Neural progenitor cell (in vitro differentiated cells): ENCODE measurements at places on chromosomes 7 and 10. TPM values are rescaled to one million over a fixed set of nuclear protein-coding genes. Genes with fewer than 3 reads are reported as not detected.

GRCh38 chr7:116552602-116553001, 27.8 kb downstream of the CAV1 start:
- DNase-seq = no peak

GRCh38 chr7:111730476-111731300, 168.4 kb upstream of the IMMP2L start:
- peak; percentile 66 for DNase-seq

Gene PRF1
- not detected in 2 replicates for total RNA-seq

GRCh38 chr7:144579687-144580086, 176.2 kb upstream of the NOBOX start:
- DNase-seq = peak; percentile 3

Gene SAMD9
- not detected in 2 replicates for total RNA-seq

Gene ANKRD61
- total RNA-seq = 0.46 TPM in 1 of 2 replicates, not detected in the other

DNA sequence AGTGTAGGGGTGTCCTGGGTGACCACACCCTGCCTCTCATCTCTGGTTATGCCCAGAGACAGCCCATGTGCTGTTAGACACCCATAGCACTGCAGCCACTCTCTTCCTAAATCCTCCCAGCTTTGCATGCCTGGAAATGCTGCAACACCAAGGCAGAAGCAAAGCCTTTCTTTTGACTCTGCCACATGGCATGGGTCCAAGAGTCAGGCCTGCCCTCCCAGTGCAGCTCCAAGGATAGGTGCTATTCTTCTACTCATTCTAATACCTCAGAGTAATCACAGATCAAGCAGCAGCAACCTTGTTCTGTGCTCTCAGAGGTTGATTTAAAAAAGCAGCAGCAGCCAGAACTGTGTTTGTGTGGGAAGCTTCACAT, 23.4 kb downstream of the FRMPD2 start:
- DNase-seq = no peak

- no peak for DNase-seq
Observed at GRCh38 chr7:93373537-93373936, 141.4 kb downstream of the VPS50 start.

Gene CTNNA3
- 11.3 and 12.9 TPM in 2 replicates for total RNA-seq

DNA sequence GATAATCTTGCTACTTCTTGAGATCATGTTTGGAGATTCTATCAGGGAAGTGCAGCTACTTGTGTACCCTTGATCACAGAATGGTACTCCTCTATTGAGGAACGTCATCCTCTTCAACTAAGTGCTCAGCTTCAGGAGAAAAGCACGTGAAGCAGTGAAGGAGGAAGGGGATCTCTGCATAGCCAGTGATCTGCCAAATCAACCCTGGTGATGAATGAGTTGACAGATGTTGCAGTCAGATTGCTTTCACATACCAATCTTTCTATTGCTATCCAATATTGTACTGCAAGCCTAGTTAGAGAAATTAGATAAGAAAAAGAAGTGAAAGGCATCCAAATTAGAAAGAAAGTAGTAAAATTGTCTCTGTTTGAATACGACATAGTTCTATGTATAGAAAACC, 309.4 kb downstream of the TWIST1 start:
- no peak for DNase-seq

Gene AKR1C2
- total RNA-seq = 1.8 and 4.7 TPM in 2 replicates

DNA sequence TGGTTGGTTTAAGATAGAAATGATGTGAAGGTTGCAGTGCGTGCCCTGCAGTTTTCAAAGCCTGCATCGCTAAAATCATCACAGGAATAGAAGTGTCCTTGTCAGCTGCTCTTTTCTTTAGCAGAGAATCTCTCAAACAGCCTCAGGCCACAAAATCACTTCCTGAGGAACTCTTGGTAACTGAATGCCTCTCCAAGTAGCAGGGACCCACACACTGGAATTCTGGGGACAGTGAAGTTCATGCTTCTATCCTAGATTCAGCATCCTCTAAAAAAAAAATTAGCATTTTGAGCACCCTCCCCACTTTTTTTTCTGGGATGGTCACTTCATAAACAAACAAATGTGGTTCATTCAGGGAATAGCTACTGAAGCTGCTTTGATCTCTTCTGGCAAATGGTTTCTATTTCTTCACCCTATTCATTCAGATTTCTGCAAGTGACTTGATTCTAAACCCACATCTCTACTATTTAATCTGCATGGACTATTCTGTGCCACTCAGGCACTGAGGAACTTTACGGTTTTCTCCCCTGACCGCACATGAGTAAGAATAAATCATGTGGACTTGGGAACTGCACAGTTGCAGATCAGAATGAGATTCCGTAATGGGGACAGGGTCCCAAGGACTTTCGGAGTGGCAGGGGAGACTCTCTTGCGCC, 306.9 kb downstream of the FRMD4A start:
- DNase-seq = no peak

Gene WIPF3
- 5.2 and 5.5 TPM in 2 replicates for total RNA-seq

Gene SPDYE11
- total RNA-seq = not detected in 2 replicates

GRCh38 chr10:103451831-103452505, at the start of gene CALHM2:
Gene CALHM2 (minus strand): TSS chr10:103452370. CDS start chr10:103449941, 2,429 bp downstream.
- DNase-seq = peak; percentile 62

DNA sequence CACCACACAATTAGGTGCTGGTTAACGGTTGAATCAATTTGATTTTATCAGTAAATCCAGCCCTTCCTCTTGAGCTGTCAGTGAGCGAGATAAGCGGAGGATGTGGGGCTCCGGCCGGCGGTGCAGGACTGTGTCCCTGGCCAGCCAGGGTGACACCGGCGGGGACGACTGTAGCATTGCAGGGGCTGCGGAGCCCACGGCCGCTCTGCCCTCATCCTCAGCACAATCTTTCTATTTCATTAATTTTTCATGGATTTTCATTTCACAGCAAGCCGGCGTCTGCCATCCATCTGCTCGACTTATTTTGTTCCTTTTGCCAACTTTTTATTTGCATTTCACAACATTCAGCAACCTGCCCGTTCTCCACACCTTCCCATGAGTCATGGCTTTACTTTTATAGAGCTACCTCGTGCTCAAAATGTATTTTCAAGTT, 4.7 kb downstream of the ADARB2 start:
- DNase-seq = no peak

Gene CCL24
- not detected in 2 replicates for total RNA-seq

GRCh38 chr7:126150278-126150958, 1102.3 kb downstream of the GRM8 start:
- no peak for DNase-seq

Gene ZP3
- total RNA-seq = 1.7 TPM in 1 of 2 replicates, not detected in the other

Gene SFTPA1
- total RNA-seq = not detected in 2 replicates

Gene SOSTDC1
- 1.9 TPM in 2 replicates for total RNA-seq

GRCh38 chr7:35596061-35596460, 98.9 kb downstream of the HERPUD2 start:
- DNase-seq = no peak

Gene EMX2
- 9.5 and 22.7 TPM in 2 replicates for total RNA-seq

DNA sequence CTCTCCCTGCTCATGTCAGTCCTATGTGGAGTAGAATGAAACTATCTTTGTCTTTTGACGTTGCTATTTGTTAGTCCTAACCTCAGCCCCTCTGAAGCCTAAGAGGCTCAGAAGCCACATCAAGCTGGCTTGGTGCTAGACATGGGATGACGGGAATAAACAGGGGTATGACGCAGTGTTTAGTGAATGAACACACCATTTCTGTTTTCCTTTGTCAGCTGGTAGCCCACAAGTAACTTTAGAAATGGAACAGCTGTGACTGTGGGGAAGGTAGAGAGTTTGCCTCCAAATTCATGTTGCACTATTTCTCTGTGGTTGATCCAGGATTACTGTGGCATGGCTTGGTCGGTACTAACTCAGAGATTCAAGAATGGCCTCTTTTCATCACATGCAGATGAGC, 31.3 kb downstream of the COX15 start:
- DNase-seq = no peak

DNA sequence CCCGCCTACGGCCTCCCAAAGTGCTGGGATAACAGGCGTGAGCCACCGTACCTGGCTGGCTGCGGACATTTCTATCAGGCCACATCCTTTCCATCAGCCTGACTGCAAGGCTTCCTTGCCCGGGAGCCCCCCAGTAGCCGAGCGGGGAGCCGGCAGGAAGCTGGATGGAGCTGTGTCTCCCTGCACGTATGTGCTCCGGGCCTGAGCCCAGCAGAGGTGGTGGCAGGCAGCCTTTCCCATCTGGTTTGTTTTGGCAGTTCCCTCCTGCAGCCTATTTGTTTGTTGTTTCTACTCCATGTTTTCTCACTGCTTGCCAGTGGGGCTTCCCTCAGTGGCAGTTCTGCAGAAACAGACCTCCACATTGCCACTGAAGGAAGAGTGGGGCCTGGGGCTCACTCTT, 5.4 kb downstream of the POP7 start:
- no peak for DNase-seq

GRCh38 chr7:30253796-30254165, 30.6 kb upstream of the ZNRF2 start:
- DNase-seq = no peak

Gene MYO3A
- 0.09 and 0.46 TPM in 2 replicates for total RNA-seq

DNA sequence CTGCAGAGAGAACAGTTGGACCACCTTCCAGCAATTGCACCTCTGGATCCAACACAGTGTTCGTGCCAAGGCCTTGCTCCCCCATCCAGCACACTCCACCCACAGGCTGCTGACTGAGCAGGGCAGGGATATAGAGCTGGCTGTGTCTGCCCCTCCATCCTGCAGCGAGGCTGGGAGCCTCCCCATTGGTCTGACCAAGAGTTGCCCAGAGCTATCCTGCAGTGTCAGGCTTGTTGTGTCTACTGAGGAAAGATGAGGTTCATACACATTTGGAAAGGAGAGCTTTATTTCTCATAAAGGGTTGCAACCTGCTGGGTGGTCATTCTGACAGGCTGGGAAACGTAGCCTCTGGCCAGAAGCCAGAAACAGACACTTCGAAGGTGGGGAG, 27.1 kb downstream of the PRF1 start:
- DNase-seq = no peak

DNA sequence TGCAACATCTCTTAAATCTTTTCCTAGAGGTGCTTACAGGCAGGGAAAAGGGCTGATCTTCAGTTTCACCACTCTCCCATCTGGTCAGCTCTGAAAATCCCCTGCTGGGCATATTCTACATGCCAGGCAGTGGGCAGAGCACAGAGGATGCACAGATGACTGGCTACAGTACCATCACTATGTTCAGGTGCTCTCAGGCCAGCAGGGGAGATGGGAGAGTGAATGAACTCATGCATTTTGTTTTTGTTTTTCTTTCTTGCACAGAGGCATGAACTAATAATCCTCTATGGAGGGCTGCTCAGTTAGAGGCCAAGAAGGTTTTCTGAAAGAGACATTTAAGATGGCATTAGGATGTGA, 19.3 kb downstream of the ELMO1 start:
- no peak for DNase-seq

DNA sequence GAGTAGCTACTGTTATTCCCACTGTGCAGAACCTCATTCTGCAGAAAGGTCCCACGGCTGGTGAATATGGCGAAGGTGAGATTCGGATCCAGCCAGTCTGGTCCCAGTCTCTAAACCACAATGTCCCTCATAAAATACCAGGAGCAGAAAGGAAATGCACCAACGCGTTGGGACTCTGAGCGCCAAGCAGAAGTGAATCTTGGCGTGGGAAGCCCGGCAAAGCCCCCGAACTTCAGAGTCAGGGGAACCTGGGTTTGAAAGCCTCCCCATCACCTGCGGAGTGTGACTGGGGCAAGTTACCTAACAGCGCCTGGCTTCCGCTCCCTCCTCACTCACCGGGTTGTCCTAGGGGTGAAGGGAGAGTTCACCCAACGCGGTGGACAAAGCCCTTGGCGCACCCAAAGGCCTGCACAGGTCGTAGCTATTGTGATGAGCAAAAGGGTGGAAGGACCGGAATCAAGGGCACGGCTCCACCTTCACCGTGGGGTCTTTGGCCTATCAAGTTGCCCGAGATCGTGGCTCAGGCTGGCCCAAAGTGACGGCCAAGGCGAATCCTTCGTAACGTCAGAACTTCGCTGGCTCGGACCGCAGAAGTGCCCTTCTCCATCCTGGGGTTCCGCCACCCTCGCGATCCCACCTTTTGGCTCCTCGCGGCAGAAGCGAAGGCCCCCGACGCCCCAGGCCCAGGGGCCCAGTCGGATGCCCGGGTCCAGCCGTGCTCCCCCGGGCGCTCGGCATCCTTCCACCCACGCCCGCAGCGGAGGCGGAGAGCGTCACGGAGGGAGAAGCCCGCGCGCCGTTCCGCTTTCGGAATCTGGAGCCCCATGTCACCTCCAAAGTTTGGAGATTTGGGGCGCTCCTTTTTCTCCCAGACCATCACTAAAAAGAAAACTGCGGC, 811 bp downstream of the RGS10 start:
- DNase-seq = no peak

GRCh38 chr10:59036311-59037017, 140.0 kb upstream of the PHYHIPL start:
- DNase-seq = no peak

DNA sequence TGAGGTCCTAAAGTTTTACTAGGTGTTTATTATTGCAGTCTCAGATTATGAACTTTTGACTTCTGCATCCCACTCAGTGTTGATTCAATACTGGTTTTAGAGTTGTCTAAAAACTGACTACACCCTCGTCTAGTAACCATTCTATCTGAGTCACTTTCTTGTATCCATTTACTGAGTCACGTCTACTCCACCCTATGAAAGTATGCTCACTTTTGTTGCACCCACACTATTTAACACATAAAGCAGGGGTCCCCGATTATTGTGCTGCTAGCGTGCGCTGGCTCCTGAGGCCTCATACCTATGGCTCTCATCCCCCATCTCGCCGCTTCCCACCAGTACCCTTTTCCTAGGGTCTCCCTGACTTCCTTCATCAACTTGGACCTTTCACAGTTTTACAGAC, 2.0 kb downstream of the SAMD9 start:
- DNase-seq = no peak

- peak; percentile 60 for DNase-seq
Observed at GRCh38 chr7:82335927-82336326, 107.7 kb downstream of the CACNA2D1 start.

Gene NUTM2E
- 0.07 and 0.09 TPM in 2 replicates for total RNA-seq

- no peak for DNase-seq
Observed at GRCh38 chr10:66277481-66277880, 648.4 kb upstream of the LRRTM3 start.

Gene TMEM209
- total RNA-seq = 33.1 and 38.9 TPM in 2 replicates

GRCh38 chr7:85452674-85453073, 265.8 kb upstream of the SEMA3D start:
- DNase-seq = no peak

Gene SRRM3
- total RNA-seq = 2.2 and 4.6 TPM in 2 replicates

DNA sequence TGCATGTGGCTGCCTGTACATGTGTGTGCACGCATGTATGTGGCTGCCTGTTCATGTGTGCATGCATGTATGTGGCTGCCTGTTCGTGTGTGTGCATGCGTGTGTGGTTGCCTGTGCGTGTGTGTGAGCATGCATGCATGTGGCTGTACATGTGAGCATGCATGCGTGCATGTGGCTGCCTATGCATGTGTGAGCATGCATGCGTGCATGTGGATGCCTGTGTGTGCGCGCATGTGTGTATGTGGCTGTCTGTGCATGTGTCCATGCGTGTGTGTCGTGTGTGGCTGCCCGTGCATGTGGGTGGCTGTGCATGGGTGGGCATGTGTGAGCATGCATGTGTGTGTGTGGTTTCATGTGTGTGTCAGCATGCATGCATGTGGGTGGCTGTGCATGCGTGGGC, 218.3 kb downstream of the ELFN1 start:
- DNase-seq = no peak

- DNase-seq = no peak
Observed at GRCh38 chr10:122244001-122244975, 26.8 kb upstream of the BTBD16 start.
